PC-3 (cell line): ENCODE measurements at places on chromosomes 1 and 21. TPM values are rescaled to one million over a fixed set of nuclear protein-coding genes. Genes with fewer than 3 reads are reported as not detected.

Gene NBPF20
- 4.5 and 5.2 TPM in 2 replicates for total RNA-seq

Gene VAV3
- total RNA-seq, result 0.73 and 0.98 TPM in 2 replicates

- no peak for DNase-seq
- H3K27me3 ChIP-seq, result no peaks in the 10 kb centered on the region
- H3K4me1 ChIP-seq, result peaks cover 53% of the 10 kb centered on the region
- H3K27ac ChIP-seq, result no peak overlapping the region
- H3K36me3 ChIP-seq, result no peaks in the 10 kb centered on the region
These were observed 873 bp downstream of the IFT25 start for GRCh38 chr1:53944469-53945182.

- peaks cover 29% of the 10 kb centered on the region for H3K27me3 ChIP-seq
- no peak overlapping the region for H3K27ac ChIP-seq
- peaks cover 18% of the 10 kb centered on the region for H3K4me1 ChIP-seq
- H3K4me3 ChIP-seq, result no peak overlapping the region
- peak; percentile 14 for DNase-seq
These were observed 1.7 kb downstream of the F5 start for GRCh38 chr1:169584483-169585144.

DNA sequence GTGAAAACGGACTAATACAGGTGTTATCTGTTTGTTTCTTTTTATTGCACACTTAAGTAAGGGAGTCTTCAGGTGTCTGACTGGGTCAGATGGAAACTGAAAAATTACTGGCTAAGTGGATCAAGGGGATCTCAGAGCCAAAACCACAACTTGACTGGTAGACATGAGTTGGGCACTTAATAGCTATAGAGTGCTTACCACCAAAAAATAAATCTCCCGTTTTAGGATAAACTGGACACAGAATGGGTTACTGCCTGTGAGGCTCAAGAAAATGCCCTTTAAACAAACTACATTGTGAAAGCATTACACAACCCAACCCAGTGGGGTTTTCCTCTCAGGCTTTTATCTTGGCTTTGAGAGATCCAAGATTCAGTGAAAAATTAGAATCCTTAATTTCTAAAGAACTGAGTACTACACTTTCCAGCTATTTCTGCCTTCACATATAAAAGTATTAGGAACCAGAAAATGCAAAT lies 134.0 kb upstream of the LYPLAL1 start:
- H3K27ac ChIP-seq, result no peak overlapping the region
- DNase-seq, result no peak
- no peaks in the 10 kb centered on the region for H3K27me3 ChIP-seq
- H3K36me3 ChIP-seq, result no peaks in the 10 kb centered on the region
- no peak overlapping the region for H3K4me3 ChIP-seq

DNA sequence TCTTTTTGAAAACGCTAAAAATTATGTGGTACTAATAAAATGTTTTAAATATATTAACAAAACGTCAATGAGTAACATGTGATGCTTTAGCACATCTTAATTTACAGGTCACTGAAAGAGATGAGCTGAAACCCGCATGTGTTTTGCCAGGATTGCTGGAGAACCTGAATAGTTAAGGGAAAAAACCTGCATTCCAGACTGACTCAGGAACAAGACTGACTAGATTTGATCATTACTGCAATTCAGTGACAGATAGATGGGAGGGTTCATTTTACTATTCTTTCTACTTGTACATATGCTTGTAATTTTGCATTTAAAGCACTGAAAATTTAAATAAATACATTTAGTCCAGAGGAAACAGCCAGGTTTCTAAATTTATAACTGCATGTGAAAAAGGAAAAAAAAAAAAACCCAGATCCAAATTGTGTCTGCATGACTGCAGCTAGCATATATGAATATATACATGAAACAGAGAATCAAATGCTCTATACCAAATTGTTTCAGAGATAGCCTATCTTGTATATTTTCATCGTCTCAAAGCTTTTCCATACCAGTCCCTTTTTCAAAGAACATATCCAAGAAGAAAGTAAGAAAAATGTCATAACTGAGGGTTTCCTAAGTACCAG lies 71.7 kb downstream of the APP start:
- peak; percentile 76 for DNase-seq
- peaks cover 16% of the 10 kb centered on the region for H3K4me1 ChIP-seq
- peak overlapping the region; percentile 13 for H3K27ac ChIP-seq
- peaks cover 4% of the 10 kb centered on the region; the same call in 1 of the 2 replicates for H3K36me3 ChIP-seq
- H3K27me3 ChIP-seq, result no peaks in the 10 kb centered on the region

- no peaks in the 10 kb centered on the region for H3K27me3 ChIP-seq
- peak; percentile 61 for DNase-seq
- peak overlapping the region; percentile 36 for H3K27ac ChIP-seq
- peaks cover under 1% of the 10 kb centered on the region; the same call in 1 of the 2 replicates for H3K36me3 ChIP-seq
- peak overlapping the region; percentile 59 for H3K4me3 ChIP-seq
These were observed 12.9 kb downstream of the NRIP1 start for GRCh38 chr21:15051644-15052458.

- peaks cover 29% of the 10 kb centered on the region for H3K4me1 ChIP-seq
- H3K27ac ChIP-seq, result peak overlapping the region; percentile 90; the same call in 1 of the 2 replicates
- H3K36me3 ChIP-seq, result no peaks in the 10 kb centered on the region
- peaks cover 10% of the 10 kb centered on the region for H3K27me3 ChIP-seq
- DNase-seq, result no peak
These were observed 473.0 kb upstream of the VAMP3 start for GRCh38 chr1:7298145-7298544.

DNA sequence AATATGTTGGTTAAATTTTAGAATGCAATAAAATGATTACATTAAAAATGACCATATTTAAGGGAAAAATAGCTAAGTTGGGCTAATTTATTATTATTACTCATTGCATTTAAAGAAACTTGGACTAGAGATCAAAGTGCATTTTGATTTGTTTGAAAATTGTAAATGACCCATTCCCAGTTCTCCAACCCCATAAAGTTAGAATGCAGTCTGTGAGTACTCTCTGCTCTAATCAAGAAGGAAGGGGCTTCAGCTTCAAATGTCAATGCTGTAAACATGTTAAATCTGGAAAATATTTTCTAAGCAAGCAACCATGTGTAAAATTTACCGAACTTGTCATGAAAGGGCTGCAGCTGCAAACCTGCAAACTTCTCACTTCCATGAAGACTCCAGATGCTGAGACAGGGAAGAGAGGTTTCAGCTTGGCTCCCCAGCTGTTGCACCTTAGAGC lies 232.7 kb downstream of the TTLL7 start:
- H3K4me3 ChIP-seq, result no peak overlapping the region
- H3K27me3 ChIP-seq, result peaks cover 73% of the 10 kb centered on the region
- H3K36me3 ChIP-seq, result no peaks in the 10 kb centered on the region
- DNase-seq, result no peak
- H3K27ac ChIP-seq, result no peak overlapping the region

GRCh38 chr1:227170361-227171166 lies 147.7 kb downstream of the CDC42BPA start:
- DNase-seq, result no peak
- H3K27ac ChIP-seq, result no peak overlapping the region
- peaks cover 13% of the 10 kb centered on the region for H3K4me1 ChIP-seq
- no peak overlapping the region for H3K4me3 ChIP-seq
- H3K36me3 ChIP-seq, result no peaks in the 10 kb centered on the region

DNA sequence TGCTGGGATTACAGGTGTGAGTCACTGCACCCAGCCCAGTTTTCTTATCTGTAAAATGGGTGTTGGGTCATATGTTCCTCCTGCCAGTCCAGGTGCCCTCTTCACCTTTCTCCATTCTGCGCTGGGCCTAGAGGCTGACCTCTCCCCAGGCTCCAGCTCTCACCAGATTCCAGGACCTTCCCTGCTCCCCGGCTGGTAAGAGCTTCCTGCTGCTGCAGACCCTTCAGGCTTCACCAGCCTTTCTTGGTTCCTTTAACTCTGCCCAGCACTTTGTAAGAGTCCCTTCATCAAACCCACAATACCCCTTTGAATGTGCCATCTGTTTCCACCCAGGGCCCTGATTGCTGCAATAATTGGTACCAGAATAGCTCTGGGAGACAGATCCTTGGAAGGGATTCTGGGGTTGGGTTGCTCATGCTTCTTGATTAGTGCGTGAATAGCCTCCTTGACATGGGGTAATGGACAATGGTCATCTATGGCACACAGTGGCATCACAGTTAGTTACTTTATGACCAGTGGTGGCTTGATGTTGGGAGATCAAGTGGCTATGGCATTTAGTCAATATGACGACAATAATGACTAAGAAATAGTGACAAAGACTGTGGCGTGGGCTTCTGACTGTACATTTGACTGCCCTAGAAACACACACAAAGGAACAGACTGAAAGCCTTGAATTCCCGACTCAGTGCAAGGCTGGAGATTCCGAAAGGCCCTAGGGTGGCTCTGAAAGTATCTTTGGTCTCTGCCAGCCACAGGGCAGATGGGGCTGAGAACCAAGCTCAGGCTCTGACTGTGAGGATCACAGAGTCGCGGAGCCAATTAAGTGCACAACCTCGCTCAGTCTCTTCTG lies 67.3 kb downstream of the SLC9A1 start:
- no peak for DNase-seq
- H3K4me1 ChIP-seq, result no peaks in the 10 kb centered on the region
- H3K27ac ChIP-seq, result no peak overlapping the region
- H3K36me3 ChIP-seq, result no peaks in the 10 kb centered on the region
- H3K4me3 ChIP-seq, result no peak overlapping the region
- H3K27me3 ChIP-seq, result no peaks in the 10 kb centered on the region

DNA sequence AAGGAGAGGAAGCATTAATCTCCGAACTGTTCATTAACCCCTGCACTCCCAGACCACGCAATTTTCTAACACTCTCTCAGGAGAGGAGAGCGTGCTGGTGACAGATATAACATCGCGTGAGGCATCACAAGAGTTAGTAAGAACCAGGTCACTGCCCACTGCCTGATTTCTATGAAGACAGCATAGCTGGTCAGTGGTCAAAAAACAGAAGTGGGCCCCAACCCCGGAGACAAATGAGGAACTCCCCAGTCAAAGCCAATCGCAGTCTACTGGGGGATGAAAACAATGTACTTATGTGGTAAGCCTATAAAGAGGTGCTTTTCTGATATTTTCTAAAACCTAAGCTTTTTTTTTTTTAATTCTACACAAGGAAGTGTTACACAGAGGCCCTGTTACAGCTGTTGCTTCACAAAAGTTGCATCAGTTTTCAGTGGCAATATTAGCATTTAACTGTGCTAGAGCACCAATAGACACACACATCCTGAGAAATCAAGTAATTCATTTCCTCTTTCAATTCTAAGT lies 231.8 kb upstream of the IRF2BP2 start:
- H3K27ac ChIP-seq, result no peak overlapping the region
- no peak overlapping the region for H3K4me3 ChIP-seq
- no peaks in the 10 kb centered on the region; the same call in 1 of the 2 replicates for H3K4me1 ChIP-seq
- no peaks in the 10 kb centered on the region for H3K36me3 ChIP-seq
- H3K27me3 ChIP-seq, result no peaks in the 10 kb centered on the region
- no peak for DNase-seq
